ENCODE measurements at places on chromosomes 3 and 15. TPM values are rescaled to one million over a fixed set of nuclear protein-coding genes. Genes with fewer than 3 reads are reported as not detected.

The METTL6 gene
- 46.2 TPM for total RNA-seq

The ZNF774 gene
- 1.7 TPM for total RNA-seq

The EPHB1 gene
- 0.32 TPM for total RNA-seq

The EDC3 gene
- total RNA-seq = 9.7 TPM

The KCNMB2 gene
- total RNA-seq = not detected

The GPR149 gene
- not detected for total RNA-seq

The CCDC80 gene
- total RNA-seq = 158 TPM

The XYLB gene
- 4.8 TPM for total RNA-seq

The ZDHHC19 gene
- not detected for total RNA-seq

The FGF12 gene
- not detected for total RNA-seq

The CFAP92 gene
- not detected for total RNA-seq

The PRTG gene
- 6.9 TPM for total RNA-seq
